ENCODE measurements at places on chromosomes 6 and 20.

DNA sequence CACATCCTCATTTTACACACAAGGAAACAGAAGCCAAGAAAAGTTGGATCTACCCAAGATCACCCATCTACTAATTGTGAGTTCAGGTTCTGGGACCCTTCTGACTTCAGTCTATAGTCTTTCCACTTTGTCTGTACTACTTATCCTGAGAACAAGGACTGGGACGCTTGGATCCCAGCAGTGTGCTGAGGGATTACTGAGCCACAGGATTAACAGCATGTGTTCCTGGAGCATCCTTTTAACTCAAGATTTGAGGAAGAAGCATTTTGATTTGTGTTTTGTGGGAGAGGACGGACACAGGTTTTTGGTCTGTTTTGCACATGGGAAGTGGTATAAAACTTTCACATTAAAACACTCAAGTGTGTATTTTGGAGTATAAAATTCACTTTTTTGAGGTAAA, 4.4 kb downstream of the ENPP4 start:
- no peak for DNase-seq

DNA sequence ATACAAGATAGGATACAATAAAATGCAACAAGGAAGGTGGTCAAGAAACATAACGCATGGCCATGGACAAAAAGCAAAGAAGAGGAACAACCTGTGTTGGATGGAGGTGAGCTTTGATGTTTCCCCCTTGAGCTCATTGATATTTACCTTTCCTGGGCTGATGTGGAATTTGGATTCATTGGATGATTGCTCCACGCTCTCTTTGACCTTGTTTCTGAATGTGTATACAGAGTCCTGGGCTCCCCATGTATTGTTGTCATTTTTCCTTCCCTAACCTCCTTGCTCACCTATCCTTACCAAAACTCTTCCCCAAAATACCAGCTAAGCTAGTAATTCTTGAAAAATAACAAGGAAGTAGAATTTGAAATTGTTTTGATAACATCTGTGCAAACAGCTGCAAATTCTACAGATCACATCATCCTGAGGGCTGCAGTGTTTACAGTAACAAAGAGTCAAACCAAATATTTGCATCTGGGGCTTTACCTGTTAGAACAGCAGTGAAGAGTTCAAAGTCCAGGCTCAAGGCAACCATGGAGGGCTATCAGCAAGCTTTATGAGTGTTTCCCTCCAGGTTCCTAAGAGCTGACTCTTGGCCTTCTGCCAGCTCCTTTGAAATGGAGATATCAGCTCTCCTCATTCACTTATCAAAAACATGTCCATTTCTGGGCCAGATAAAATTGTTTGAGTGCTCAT, 214.3 kb upstream of the MARCKS start:
- no peak for DNase-seq

GRCh38 chr20:50680105-50680960, 11.0 kb downstream of the RIPOR3 start:
- no peak for DNase-seq

- DNase-seq, result no peak
Observed at GRCh38 chr6:121794630-121795029, 359.2 kb downstream of the GJA1 start.

DNA sequence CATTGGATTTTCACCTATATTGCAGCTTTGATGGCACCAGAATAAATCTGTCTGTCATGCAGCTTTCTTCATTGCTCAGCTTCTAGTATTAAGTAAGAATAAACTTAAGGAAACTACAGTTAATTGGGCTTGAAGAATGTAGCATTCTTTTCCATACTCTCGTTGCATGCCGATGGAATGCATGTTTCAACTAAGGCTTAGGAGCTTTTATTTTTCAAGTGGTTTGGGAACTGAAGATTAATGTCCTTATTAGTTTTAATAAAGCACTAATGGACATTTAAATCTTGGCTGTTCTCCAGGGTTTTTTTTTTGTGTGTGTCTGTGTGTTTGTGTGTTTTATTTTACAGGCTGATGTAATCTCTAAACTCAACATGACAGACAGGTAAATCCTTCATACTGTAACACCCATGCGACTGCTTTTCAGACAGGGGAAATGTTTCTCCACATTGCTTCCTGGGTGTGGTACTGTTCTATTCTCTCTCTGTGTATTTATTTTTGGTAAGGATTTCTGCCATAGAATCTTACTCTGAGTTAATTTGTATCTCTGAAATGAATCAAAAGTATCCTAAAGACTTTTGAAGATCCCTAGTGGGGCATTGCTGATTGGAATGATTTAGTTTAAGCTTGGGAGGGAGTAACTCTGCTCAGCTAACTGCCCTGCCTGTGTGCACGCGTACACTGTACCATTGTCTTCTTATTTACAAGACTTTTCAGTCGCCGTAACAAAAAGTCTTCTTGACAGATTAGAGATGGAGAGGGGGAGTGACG, 38.0 kb downstream of the SLC9A8 start:
- no peak for DNase-seq

- no peak for DNase-seq
Observed at GRCh38 chr20:3901706-3902440, 12.7 kb downstream of the PANK2 start.

DNA sequence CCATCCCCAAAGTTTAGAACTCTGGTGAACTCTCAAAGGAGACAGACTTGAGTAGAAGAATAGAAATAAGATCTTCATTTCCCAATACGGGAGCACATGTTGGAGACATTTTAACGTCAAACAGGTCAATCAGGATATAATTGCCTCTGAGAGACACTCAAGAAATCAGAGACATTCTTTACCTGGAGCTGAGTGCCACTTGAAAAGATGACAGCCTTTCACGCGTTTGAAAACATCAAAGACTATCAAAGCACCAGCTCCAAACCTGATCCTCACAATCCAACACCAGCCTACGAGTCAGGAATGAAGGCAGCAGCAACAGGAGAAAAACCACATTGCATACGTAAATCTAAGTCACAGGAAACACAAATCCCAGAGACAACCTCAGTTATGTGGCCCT, 571.5 kb upstream of the CDH4 start:
- DNase-seq, result no peak

DNA sequence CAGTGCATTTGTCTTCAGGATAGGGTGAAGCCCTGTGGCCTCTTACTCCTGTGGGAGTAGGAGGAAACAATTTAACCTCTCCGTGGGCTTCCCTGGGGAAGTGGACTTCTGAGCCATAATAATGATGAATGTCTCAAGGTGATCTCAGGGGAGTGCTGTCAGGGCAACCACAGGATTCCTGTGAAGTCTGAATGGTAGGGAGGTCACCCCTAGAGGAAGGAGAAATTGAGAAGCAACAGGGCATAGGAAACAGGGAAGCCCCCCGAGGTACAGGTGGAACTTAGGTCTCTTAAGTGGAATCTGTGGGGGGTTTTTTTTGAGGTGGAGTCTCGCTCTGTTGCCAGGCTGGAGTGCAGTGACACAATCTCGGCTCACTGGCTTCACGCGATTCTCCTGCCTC, 26.9 kb downstream of the STK35 start:
- DNase-seq, result no peak

GRCh38 chr20:58623579-58624473, 27.3 kb upstream of the STX16 start:
- DNase-seq, result no peak

DNA sequence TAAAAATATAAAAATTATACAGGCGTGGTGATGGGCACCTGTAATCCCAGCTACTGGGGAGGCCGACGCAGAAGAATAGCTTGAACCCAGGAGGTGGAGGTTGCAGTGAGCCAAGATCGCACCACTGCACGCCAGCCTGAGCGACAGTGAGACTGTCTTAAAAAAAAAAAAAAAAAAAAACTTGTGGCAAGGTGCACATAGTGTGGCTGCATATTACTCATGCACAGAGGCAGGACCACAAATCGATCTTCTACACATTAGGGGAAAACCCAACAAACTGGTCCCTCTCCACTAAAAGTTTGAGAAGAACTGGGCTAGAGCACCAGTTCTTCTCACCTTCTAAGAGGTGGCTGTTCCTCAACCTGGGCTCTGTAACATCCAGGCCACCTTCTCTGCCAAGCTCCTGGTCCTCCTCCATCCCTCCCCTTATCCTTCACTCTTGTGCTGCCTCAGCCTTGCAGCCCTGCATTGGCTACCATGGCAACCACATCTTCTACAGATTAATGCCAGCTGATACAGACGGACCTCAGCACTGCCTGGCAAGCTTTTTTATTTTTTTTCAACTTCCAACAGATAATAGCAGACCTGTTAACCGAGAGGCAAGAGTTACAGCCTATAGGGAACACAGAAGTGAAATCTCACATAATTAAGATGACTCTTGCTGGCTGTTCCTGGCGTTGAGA, 88.0 kb downstream of the ATP9A start:
- no peak for DNase-seq

GRCh38 chr6:144362042-144363018, 77.2 kb downstream of the UTRN start:
- no peak for DNase-seq

GRCh38 chr20:540391-541201, 3.0 kb downstream of the CSNK2A1 start:
- no peak for DNase-seq

- DNase-seq, result no peak
Observed at GRCh38 chr6:44538131-44538806, 150.8 kb downstream of the CDC5L start.

GRCh38 chr6:167826896-167827582, at the start of gene AFDN:
AFDN (plus strand) TSS chr6:167826911; CDS start chr6:167827133, 222 bp downstream.
- no peak for DNase-seq

DNA sequence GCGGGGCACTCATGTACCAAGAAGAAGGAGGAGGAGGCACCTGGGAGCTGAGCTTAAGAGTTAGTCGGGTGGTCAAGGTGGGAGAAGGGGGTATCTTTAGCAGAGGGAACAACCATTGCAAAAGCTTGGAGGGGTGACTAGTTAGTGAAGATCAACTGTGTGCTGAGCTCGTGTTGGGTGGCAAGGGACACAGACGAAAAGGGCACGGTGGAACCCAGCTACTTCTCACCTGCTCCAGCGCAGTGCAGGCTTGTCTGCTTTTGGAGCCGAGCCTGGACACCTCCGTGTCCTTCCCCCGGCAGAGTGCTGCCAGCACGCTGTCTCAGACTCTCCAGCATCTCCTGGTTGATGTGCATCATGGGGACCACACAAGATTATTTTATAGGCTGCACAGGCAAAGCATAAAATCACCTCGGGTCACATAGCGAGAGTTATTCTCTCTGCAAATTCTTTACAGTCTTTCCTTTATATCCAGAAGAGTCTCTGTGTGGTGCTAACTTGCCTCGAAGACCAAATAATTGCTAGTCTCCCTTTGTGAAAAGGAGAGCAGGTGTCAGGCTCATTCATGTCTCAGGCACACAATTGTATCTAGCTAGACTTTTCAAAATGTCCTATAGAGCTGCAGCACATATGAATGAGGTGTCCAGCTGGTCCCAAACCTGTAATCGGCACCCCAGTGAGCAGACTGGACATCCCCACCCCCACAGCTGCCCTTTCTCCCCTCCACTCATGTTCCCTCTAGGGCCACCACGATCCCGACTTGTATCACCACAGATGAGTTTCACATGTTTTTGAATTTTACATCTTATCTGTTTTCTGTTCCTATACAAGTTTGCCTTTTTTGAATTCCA, 123.4 kb downstream of the CEBPB start:
- DNase-seq, result no peak

- DNase-seq, result no peak
Observed at GRCh38 chr6:170360476-170360875, 53.9 kb downstream of the FAM120B start.

DNA sequence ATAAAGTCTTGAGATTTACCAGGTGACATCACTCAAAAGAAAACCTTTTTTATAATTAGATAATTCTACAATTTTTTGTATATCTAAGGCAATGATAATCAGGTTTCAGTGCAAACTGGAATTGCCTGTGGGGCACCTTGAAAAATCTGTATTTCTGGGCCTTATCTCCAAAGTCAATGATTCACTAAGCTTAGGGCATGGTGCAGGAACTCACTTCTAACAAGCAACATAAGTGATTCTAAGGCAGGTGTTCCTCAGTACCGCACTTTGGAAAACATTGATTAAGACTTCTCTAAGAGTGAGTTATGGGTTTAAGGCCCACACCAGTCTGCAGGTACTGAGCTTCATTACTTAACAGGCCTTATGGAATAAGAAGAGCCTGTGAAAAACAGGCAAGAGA, 115.3 kb downstream of the COL12A1 start:
- DNase-seq, result no peak

GRCh38 chr6:125228981-125229479, 72.7 kb downstream of the HDDC2 start:
- DNase-seq, result no peak

DNA sequence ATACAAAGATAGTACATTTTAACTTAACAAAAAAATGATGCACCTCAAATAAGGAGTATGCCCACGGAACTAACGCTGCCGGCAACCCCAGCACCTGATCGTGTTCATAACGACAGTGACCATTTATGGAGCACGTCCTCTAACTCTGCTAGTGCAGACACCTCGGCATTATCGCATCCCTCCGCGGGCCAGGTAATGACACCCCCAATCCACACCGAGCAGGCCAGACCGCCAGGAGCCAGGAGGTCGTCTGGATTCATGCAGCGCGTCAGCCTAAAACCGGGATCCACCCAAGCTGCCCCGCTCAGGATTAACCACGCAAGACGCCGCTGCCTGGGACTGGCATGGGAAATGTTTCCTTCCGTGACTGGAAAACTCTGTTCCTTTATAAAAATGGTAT, 34.1 kb downstream of the DACT2 start:
- no peak for DNase-seq

- no peak for DNase-seq
Observed at GRCh38 chr6:15362274-15363160, 116.6 kb downstream of the JARID2 start.

DNA sequence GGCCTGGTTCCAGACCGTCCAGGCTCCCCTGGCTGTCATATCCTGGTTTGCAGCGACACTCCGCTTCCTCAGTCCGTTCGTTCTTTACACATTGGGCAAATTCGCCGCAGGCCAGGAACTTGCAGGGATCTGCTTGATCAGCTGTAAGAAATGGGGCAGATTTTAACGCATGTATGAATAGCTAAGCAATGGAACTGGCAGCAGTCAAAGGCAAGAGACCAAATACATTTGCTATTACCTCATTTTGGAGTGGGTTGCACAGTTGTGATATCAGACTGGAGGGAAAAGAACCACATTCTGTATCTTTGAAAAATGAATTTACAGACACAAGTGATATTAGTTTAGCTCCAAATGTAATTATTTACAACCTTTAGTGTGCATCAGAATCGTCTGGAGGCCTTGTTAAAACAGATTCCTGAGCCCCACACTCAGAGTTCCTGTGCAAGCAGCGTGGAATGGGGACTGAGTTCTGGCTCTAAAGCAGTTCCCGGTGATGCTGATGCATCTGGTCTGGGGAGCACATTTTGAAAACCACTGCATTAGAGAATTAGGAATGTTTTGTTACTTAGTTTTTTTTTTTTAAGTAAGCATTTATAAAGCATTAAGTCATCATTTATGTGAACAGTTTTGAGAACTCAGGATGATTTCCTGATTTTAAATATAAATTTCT, 141.3 kb downstream of the IMPG1 start:
- DNase-seq, result no peak

- DNase-seq, result no peak
Observed at GRCh38 chr20:49843139-49843538, 30.5 kb downstream of the SLC9A8 start.

DNA sequence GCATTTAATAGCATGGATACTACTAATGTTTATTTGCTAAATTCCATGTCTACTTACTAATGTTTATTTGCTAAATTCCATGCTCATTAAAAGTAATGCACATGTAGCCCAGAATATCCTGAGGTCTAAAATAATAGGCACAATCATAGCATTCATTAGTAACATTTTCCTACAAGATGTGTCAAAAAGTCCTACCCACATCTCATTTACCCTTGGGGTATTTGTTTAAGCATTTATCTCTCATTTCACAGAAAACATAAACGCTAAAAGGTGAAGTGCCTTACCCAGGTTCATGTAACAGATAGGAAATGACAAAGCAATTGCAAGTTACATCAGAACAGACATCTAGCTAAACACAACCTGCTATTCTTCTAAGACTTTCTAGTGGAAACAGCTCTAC, 457.1 kb downstream of the HACE1 start:
- DNase-seq, result no peak

Data from activated CD4-positive, alpha-beta T cell treated with anti-CD3 and anti-CD28 coated beads, Interleukin-2, Interleukin-4, amounts not matched to agents 100 ng/mL and 50 ng/mL, durations not matched to agents 16 hours and 8 hours (primary cell).